Psoas muscle (tissue), 8 donors: ENCODE measurements at places on chromosomes 5 and 9. TPM values are rescaled to one million over a fixed set of nuclear protein-coding genes. Genes with fewer than 3 reads are reported as not detected.

The BNIP1 gene
- 9.3 TPM for total RNA-seq

The PCDHB11 gene
- 0.86 TPM for total RNA-seq

The CRHBP gene
- not detected for total RNA-seq

The IFNA2 gene
- total RNA-seq = not detected

The GABRA6 gene
- total RNA-seq = not detected

The C9orf50 gene
- not detected for total RNA-seq

The S100Z gene
- total RNA-seq = not detected

The STK32A gene
- total RNA-seq = 2.6 TPM

The CDC20B gene
- not detected for total RNA-seq

GRCh38 chr9:117153021-117153420, 261.8 kb downstream of the ASTN2 start:
- DNase-seq = no peak

GRCh38 chr5:14292766-14293658, 149.9 kb downstream of the TRIO start:
- DNase-seq = no peak

GRCh38 chr5:153831973-153832372, 206.7 kb downstream of the FAM114A2 start:
- DNase-seq = no peak

DNA sequence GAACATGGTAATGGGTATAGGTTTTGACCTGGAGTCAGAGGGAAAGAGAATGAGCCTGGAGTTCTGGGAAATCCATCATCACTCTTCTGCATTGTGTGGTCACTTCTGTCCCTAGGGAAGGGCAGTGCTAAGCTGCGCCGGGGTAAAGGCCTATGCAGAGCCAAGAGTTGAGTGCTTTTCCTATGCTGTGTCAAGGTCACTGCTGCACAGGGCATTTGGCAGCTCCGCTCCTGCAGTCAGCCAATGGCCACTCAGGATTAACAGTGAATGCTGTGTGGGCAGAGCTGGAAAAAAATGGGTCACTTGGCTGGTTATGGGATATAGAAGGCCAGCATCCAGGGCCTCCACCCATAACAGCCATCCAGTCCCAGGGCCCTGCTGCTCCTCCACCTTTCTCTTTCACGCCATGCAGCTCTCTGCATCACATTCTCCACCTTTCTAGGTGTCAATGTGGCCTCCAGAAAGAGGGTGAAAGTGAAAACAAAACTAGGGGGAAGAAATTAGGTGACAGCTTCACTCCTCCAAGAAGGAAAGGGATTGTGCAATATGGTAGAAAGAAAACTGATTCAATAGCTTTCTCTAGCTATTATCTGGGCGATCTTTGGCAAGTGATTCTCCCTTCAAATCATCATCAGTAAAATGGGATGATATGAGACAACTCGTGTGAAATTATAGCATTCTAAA, 279.3 kb upstream of the ANKRD55 start:
- no peak for DNase-seq

DNA sequence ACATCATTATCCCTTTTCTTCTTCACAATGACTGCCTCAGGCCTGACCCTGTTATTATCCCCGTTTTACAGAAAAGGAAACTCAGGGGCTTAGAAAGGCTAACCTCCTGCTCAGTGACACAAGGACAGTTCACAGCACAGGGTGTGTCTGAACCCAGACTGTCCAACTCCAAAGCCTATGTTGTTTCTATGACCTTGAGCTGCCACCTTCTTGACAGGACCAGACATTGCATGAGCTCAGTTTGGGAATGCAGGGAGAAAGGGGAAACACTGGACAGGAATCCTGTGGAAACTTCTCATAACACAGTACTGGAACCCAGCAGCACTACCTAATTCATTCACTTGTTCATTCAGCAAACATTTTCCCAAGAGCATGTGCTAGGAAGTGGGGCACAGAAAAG, 472.8 kb downstream of the CDK5RAP2 start:
- no peak for DNase-seq

DNA sequence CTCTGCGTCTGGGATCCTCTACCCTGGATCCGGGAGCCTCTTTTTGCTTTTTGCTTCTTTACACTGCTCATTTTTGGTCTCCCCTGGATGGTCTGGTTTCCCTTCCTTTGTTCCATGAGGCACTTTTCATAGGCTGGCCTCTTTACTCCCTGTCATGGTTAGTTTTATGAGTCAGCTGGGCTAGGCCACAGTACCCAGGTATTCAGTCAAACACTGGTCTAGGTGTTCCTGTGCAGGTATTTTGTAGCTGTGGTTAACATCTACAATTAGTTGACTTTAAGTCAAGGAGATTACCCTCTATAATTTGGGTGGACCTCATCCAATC, 17.5 kb downstream of the ANKRD33B start:
- DNase-seq = no peak

- DNase-seq = no peak
These were observed 1.6 kb upstream of the TNIP1 start for GRCh38 chr5:151082282-151082902.

GRCh38 chr5:72386639-72387038, 66.5 kb downstream of the PTCD2 start:
- DNase-seq = no peak

DNA sequence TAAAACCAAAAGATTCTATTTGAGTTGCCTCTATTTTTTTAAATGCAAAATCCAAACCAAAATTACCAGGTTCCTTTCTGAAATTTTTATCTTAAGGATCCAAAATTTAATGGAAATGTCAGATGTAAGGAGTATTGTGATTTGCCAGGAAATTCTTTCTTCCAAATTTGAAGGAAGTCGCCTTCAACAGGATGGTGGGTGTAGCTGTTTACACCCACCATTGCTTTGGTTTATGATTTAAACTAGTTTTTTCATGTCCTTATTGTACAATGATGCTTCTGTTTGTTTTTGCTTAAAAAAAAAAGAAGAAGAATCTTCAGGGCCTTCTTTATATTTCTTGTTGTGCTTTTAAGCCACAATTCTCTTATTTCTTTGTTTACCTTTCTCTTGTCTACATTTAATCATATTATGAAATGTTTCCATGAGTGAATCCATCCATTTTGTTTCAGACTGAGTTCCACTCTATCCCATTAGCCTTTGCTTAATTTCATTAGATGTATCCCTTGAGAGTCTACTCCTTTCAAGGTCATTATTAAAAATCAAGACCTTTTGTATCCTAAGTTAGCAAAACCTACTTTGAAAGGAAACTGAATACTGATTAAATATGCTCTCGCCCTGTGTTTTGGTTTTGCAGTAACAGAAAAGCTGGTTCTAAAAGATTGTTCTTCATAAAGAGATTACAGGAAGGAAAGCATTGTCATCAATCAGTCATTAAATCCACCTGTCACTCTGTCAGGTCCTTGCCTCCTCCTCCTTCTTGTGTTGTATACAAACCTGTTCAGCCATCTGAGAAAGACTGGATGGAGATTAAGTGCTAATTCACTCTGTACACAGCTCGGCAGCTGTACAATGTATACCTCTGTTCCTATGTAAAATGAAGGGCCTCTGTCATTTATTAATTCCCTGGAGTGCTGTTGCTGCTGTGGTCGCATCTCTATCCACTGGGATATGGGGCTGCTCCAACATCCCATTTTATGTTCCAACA, 45.5 kb upstream of the SLC2A8 start:
- DNase-seq = no peak

- no peak for DNase-seq
These were observed 75.2 kb downstream of the CDH6 start for GRCh38 chr5:31268686-31269085.

GRCh38 chr9:69919461-69920061, 98.9 kb downstream of the CFAP95 start:
- no peak for DNase-seq

- no peak for DNase-seq
These were observed 167.8 kb downstream of the RASEF start for GRCh38 chr9:82894961-82895821.

DNA sequence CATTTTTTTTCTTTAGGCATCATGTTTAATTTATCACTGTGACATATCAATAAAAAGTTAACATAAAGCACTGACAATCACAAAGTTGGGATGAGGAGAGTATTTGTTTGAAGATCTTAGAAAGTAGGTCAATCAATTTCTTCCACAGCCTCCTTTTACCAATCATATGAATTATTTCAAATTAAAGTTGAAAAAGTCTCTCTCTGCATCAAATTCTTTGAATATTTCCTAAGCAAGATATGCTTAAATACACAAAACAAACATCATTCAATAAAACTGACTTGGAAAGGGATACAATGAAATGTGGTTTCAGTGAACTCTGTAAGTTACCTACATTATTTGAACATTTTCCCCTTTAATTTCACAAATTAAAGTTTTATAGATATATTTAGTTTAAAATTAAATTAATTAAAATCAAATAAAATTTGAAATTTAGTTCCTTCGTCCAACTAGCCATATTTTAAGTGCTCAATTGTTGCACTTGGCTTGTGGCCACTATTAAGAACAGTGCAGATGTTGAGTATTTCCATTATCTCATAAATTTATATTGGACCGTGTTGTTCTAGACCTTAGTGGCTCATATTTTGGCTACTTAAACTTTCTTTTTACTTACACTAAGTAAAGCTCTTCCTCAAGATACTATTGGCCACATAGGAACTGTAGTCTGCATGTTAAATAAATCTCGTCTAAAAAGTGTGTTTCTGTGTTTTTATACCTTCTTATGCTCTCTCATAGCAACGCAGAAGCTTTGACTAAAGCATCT, 949.7 kb upstream of the NUDT12 start:
- DNase-seq = no peak

- no peak for DNase-seq
These were observed 25.4 kb downstream of the HMHB1 start for GRCh38 chr5:143837306-143837848.

DNA sequence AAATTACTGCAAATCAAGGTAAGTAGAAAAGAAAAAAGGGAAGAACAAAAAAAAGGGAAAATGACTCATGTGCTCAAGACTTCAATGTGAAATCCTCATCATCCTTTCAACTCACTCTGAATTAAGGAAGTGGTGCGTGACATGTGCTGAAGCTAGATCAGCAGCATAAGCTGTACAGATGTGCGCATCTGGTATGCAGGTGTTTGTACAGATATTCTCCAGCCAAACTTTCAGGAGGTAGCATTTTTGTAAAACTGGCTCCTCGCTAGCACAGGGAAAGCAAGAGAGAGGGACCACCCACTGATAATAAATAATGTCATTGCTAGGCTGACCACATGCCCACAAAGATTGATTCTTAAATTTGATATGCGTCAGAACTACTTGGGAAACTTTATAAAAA, 253.9 kb upstream of the RGMB start:
- no peak for DNase-seq

GRCh38 chr5:144464306-144464705, 293.6 kb downstream of the KCTD16 start:
- no peak for DNase-seq

DNA sequence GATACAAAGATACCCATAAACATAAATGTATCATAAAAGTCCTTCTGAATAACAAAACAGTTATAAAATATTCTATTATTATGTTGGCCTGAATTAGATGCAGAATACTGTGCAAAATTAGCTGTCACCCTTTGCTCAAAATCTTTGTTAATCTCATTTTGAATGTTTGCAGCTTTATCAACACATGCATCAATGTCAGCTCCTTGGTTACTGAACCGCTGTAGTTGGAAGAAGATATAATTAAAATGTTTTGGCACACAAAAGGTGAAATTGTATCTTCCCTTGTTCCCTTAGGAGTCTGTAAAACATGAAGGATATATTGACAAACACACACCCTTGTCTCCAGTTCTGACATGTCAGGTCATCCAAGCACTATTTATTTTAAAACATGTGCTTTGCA, 146.3 kb upstream of the POU5F2 start:
- DNase-seq = no peak

GRCh38 chr5:111461255-111461671, 51.1 kb downstream of the STARD4 start:
- no peak for DNase-seq

DNA sequence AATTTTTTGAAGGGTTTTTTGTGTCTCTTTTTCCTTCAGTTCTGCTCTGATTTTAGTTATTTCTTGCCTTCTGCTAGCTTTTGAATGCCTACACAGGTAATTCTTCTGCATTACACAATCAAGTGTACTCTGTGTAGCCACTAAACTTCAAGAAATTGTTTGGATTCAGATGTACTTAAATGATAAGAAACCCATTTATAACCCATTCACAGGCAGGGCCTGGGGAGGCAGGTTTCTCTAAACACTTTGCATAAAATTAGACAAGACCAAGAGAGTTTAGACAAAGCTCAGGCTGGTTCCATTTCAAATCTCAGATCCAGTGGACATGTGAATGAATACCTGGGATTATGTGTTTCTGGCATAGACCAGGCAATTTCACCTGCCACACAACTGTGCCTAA, 41.3 kb upstream of the SEMA5A start:
- DNase-seq = no peak

- DNase-seq = no peak
These were observed 465.1 kb downstream of the PDE4D start for GRCh38 chr5:59428391-59428790.

- DNase-seq = no peak
These were observed 10.7 kb upstream of the OR5C1 start for GRCh38 chr9:122777935-122778627.

DNA sequence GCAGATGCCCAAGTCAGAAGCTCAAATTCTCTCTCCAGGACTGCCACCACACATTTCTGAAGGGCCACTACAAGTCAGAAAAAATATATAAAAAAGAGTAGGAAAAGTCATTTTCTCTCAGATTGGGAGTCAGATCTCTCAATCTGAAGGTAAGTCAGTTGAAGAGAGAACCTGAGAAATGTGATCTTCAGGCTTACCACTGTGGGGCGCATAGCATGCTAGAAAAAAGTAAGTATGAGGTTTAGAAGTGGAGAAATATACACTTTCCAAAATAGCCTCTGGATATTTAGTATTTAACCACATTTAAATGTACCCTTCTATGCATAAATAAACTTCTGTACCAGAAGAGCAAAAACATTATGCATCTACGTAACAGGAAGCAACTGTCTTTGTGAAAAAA, 800.7 kb upstream of the CTNND2 start:
- no peak for DNase-seq
